IPS-NIHi11 (cell line): ENCODE measurements at places on chromosomes 5 and 9.

- no peak for DNase-seq
These were observed 63.0 kb downstream of the TRIO start for GRCh38 chr5:14206028-14206725.

DNA sequence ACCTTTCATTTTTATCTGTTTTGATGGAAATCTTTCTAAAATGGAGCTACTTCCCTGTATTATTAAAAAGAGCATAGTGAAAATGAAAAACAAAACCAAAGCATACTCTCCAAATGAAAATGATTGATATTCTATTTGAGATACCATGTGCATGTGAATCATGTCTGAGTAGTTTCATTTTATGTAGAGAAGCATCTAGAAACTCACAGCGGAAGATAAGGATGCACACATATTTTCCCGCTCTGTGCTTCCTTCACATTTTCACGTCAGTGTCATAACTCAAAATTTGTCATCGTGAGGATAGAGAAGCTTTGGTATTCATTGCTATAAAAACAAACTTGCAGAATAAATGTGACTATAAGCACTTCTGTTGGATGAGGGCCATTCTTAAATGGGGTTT, 34.0 kb upstream of the CLINT1 start:
- DNase-seq, result no peak

DNA sequence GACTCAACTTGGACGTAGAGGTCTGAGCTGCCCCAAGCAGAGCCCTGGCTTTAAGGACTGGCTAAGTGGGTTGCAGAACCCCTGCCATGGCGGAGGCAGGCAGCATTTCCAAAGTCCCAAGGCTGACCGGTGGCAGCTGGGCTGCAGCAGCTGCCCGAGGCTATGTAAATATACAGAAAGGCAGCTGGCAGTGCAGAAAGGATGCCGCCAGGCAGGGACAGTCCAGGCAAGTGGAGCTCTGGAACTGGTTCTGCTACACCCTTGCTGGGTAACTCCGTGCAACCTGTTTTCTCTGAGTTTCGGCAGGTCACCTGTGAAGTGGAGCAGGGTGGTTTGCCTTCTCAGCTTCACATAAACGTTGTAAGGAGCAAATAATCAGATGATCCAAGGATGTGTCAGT, 46.0 kb downstream of the SHB start:
- DNase-seq, result no peak

GRCh38 chr5:154542000-154542399, 64.0 kb upstream of the HAND1 start:
- no peak for DNase-seq

- no peak for DNase-seq
These were observed 19.9 kb upstream of the ANGPTL2 start for GRCh38 chr9:127142291-127142690.

DNA sequence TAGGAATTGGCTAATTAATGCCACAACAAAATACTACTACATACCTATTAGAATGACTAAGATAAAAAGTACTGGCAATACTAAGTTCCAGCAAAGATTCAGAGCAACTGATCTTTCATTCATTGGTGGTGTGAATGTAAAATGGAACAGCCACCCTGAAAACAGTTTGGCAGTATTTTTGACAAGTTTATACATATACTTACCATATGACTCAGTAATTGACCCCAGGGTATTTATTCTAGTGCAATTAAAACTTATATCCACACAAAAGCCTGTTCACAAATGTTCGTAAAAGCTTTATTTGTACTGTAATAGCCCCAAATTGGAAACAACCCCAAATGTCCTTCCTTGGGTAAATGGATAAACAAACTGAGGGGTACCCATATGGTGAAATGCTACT, 270.8 kb upstream of the ACTBL2 start:
- no peak for DNase-seq

DNA sequence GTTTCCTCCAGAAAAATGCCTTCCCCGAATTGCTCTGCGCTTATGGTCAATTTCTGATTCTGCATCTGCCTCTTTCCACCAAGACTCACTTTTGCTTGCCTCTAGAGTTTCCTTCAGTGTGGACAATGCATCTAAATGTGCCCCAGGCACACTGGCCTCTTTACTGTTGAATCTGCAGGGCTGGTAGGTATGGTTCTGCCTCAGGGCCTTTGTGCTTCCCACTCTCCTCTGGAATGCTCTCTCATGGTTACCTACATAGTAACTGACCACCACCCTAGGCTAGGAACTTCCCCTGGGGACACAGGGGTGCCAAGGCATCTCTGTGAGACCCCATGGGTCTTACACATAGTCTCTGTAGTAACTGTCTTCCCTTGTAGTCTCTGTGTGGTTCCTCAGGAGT, 1258.6 kb downstream of the CDH12 start:
- no peak for DNase-seq

- DNase-seq, result no peak
These were observed 25.6 kb downstream of the C5orf15 start for GRCh38 chr5:133942614-133943474.

DNA sequence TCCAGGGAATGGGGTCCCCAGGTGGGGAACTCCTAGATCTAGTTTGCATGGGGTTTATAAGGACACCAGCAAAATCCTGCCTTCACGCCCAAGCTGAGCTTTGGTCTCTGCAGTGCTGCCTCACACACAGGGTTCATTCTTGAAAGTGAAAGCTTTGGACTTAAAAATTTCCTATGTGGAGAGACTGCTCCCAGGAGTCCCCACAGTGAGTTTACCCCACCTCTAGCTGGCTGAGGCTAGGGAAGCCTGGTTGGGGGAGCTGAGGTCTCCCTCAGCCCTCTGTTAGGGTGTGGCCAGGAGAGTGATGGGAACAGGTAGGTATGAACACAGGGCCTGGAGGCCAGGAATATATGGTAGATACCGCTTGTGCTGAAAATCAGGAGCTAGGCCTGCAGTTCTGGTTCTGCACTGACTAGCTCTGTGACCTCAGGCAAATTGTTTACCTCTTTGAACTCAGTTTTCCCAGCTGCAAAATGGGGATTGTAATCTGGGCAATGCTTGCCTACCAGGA, 41.5 kb upstream of the LARP1 start:
- no peak for DNase-seq

GRCh38 chr5:367358-368130, 46.0 kb downstream of the AHRR start:
- DNase-seq, result peak; percentile 11

DNA sequence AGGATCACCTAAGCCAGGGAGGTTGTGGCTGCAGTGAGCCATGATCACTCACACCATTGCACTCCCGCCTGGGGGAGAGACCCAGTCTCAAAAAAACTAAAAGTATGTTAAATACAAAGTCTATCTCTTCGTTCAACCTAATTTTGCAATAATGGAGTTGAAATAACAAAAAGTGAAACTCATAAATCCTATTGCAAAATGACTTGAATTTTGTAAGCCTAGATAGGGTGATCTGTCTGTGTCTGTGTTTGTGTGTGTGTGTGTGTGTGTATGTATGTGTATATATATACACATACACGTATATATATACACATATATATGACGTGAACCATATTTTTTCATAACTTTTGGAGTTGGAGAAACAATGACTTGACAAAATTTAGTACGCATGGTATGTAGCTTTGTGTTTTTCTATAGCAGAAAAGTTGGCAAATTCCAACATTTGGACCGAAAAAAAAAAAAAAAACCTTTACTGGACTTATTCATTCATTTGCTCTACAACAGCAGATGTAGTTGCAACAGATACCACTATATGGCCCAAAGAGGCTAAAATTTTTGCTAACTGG, 76.9 kb upstream of the CDH6 start:
- no peak for DNase-seq

DNA sequence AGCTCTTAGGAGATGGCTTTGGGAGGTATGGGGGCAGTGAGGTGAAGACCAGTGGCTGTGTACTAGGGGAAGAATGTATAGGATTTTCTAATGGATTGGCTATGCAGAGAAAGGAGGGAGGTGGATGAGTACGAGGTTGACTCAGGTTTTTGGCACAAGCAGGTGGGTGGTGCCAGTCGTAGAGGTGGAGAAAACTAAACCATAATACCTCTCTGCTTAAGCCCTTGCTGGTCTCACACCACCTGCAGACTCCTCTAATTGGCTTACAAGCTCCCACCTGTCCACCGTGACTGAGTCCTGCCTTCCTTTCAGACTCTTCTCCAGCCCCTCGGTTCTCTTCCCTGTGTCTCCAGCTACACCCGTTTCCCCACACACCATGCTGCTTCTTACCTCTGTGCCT, 521.7 kb upstream of the CLINT1 start:
- DNase-seq, result no peak

DNA sequence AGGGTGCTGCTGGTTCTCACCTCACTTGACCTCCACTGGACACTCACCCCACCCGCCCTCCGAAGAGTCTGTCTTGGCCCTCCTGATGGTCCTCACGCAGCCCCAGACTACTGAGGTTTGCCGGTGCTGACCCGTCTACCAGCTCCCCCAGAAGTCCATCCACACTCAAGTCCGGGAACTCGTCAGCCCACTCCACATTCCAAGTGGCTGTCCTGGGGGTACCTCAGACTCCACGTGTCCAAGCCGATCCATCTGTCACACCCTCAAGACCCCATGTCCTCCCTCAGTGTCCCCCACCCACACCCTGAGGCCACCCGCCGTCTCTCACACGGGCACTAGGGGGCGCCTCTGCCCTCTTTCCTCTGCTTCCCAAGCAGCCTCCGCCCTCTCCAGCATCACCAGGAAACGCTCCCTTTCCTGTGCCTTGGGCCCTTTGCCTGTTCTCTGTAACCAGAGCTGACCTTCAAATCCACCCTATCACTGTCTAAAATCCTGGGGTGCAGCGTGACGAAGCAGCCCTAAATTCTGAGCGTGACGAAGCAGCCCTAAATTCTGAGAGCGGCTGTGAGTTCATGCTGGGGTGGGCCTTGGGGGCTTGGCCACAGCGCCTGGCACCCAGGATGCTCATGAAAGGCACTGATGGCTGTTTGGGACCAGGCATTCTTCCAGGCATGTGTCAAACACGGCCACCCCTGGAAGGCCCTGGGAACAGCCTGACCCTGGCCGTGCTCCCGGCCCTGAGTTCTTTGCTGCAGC, 95.7 kb downstream of the KCNT1 start:
- DNase-seq, result peak; percentile 93

DNA sequence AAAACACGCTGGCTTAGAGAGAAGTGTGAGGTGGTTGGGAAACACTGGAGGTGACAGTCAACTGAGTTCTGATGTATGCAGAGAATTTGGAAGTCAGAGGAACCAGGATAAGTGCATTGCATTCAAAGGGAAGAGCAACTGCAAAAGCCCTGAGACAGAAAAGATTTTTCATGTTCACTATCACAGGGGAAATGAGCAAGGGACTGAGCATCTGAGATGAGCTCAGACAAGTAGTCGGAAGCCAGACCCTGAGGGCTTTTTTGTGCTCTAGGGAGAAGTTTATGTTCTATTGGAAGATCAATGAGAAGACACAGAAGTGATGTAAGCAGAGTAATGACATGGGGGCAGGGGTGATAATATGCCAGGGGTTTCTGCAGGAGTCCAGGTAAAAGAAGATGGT, 97.5 kb downstream of the HTR4 start:
- DNase-seq, result no peak

DNA sequence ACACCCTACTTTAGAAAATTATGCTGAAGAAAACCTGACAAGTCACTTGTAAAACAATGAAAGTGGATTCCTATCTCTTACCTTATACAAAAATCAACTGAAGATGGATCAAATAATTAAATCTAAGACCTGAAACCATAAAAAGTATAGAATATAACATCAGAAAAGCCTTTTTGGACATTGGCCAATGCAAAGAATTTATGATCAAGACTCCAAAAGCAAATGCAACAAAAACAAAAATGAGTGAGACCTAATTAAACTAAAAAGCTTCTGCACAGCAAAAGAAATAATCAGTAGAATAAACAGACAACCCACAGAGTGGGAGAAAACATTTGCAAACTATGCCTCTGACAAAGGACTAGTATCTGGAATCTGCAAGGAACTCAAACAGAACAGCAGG, 303.0 kb upstream of the CDH9 start:
- DNase-seq, result no peak

GRCh38 chr9:18947892-18948339, 85.1 kb downstream of the SAXO1 start:
- DNase-seq, result no peak

DNA sequence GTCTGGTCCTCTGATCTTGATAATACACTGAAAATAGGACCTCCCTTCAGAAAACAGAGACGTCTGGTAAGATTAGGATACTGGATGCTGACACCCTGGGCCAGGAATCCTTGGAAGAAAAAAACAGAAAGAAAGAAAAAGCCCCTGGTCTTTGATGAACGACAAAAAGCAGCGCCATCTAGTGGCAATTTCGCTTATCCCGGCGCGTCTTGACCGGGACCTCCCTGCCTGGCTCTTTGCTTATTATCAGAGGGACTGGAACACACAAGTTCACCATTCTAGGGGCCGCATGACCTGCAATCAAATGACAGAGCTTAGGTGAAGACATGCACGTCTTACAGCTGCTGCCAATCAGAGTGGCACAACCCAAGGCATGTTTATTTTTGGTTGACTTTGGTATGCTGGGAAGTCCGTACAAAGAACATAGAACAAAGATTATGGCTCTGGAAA, 114.9 kb upstream of the NFIB start:
- DNase-seq, result peak; percentile 73
